ENCODE measurements at places on chromosomes 6 and 20. TPM values are rescaled to one million over a fixed set of nuclear protein-coding genes. Genes with fewer than 3 reads are reported as not detected.

The PRICKLE4 gene
- total RNA-seq, result 0.87 TPM

DNA sequence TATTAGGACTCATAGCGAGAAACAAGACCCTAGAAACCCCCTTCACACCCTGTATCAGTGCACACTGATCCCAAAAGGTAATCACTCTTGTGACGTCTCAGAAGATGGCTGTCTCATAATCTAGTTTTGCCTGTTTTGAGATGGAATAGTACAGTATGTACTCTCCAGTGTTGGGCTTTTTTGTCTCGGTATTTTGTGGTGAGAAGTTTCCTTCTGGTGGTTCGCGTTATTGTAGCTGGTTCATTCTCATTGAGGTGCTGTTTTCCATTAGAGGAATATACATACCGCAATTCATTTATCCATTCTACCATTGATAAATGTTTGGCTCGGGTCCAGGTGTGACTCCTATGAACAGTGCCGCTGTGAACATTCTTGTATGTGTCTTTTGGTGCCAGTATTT, 27.9 kb upstream of the MAP3K4 start:
- no peak for DNase-seq

DNA sequence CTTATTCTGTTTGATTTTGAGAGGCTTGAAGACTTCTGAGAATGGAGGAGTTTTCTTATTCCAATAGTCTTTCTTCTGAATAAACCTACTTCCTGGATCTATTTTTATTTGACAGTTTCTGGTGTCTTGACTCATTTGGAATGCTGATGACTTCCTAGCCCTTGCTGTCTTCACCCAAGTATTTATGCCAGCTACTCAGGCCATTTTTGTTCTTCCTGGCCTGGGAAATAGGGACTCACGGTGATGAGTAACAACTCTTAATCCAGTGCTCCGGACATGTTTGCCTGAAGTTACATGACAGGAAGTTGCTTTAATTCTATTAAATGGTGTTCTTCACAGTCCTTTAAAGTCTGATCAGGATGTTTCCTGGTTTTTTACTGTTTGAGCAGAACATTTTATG, 272.1 kb upstream of the EYS start:
- no peak for DNase-seq

GRCh38 chr20:51034476-51034875, 11.6 kb upstream of the KCNG1 start:
- DNase-seq, result no peak

DNA sequence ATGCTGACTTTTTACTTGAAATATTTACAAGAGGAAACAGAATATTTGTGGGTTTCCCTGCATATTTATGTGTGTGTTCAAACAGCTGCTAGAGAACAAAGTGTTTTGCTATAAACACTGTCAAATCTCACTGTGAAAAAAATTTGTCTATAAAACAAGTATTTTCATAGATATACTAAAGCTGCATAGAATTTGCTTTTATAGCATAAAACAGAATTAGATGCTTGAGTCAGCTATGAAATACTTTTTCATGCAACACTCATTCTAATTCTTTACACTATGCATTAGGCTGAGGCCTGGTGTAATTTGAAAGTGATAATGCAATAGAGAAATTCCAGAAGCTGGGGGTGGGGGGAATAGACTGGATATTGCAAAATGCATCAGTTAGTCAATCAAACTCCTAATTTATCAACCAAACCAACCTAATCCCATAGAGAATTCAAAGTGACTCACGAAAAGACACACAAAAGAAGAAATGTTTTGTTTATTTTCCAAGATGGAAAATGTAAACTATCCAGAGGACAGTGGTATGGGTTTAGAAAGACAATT, 148.2 kb downstream of the LAMA2 start:
- DNase-seq, result no peak

DNA sequence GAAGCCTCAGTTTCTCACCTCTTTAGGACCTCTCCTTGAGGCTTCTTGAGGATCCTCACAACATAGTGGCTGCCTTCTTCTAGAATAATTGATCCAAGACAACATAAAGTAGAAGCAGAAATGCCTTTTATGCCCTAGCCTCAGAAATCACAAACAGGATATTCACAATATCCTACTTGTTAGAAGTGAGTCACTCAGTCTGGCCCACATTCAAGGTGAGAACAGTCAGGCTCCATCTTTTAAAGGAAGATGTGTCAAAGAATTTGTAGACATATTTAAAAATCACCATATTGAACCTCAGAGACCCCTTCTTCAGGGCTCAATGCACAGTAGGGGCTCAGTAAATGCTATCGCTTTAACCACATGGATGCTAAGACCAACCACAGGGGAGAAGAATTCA, 20.8 kb upstream of the FAM83D start:
- DNase-seq, result no peak

The PNLDC1 gene
- not detected for total RNA-seq

GRCh38 chr20:59102841-59103299, 60.3 kb upstream of the PRELID3B start:
- DNase-seq, result no peak

DNA sequence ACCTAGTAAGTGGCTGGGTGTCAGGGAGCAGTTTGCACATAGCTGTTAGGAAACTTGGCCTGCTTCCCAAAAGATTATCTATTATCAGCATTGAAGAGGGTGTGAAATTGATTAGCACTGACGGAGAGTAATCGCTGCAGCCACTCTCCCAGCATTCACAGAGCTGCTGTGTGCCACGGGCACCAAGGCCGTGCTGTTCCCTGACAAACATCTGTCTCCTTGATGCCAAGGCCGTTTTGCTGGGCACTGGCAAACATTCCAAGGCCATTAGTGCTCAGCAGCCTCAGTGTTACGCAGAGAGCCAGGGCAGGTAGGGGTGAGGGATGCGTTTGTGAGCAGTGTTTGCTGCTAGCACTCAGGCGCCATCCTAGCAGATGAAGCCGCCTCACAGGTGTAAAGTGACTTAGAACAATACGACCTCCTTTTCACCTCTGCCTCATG, 57.7 kb upstream of the VSTM2L start:
- DNase-seq, result no peak

GRCh38 chr6:142712231-142712630, 232.7 kb downstream of the HIVEP2 start:
- DNase-seq, result no peak

The FABP7 gene
- total RNA-seq, result not detected

GRCh38 chr6:33305052-33305451, 6.3 kb upstream of the RGL2 start:
- no peak for DNase-seq

DNA sequence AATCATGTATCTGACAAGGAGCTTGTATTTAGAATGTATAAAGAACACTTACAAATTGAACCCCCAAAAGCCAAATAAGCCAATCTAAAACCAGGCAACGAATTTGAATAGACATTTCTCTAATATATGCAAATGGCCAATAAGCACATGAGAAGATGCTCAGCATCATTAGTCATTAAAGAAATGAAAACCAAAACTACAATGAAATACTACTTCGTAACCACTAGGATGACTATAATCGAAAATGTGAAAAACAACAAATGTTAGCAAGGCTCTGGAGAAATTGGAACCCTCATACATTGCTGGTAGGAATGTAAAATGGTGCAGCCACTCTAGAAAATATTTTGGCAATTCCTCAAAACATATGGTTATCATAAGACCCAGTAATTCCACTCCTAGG, 105.8 kb upstream of the TOP1 start:
- DNase-seq, result no peak

The COL21A1 gene
- total RNA-seq, result 0.18 TPM

GRCh38 chr6:3318226-3318625, 59.5 kb downstream of the PSMG4 start:
- no peak for DNase-seq

GRCh38 chr20:56606174-56606945, 22.7 kb upstream of the TFAP2C start:
- DNase-seq, result no peak

DNA sequence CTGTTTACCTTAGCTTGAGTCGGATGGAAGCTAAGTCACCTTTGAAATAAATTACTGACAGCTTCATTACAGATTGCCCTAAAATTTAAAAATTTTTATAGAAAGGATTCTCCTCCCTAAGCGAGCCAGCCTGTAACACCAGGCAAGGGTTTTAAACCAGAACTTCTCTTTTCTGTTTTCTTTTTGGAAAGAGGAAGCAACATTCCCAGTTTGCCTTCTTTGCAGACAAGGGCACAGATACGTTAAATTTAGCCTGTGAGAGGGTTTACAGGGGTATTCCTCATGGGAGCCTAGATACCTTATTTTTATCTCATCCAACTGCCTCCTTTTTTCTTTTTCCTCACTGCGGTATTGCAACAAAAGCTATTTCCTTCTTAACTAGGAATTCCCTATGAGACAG, 45.0 kb downstream of the GNAS start:
- DNase-seq, result no peak

DNA sequence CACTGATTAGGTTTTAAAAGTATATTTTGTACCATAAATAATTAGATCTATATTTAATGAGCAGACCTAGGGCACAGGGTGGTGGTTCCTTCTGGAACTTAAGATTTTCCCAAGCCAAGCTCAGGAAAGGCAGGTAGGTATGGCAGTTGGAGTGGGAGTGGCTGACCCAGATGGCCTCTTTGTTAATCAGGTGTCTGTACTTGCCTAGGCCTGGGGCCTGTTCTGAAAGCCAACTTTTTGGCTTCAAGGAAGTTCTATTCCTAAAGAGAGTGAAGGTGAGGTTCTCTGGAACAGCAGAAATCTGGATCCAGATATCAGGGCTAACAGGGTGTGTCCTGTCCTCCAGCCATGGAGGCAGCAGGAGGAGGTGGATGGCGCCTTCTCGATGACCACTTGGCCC, 44.9 kb downstream of the VEGFA start:
- no peak for DNase-seq

DNA sequence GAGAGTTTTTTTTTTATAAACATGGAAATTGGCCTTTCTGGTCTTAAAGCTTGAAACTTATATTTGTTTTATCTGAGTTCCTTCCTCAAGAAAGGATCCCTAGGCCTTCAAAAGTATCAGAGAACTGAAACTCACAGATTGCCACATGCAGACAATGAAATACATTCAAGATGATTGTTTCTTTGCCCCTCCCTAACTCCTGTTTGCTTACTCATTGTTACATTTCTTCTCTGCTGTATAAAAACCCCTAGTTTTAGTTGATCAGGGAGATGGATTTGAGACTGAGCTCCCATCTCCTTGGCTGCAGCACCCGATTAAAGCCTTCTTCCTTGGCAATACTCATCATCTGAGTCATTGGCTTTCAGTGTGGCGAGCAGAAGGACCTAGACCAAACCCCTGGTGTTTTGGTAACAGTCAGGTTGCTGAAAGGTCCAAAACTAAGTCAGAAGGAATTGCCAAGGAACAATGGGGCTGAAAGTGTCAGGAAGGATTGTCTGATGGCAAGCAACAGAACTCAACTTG, 132.3 kb upstream of the SULF2 start:
- DNase-seq, result no peak

Data from K562 (cell line).